ENCODE measurements at places on chromosomes 3 and 15. TPM values are rescaled to one million over a fixed set of nuclear protein-coding genes. Genes with fewer than 3 reads are reported as not detected.

Gene HTR3E
- total RNA-seq, result not detected

Gene CATSPER2
- total RNA-seq, result 6.7 TPM

Gene LMAN1L
- total RNA-seq, result not detected

Gene HTR3C
- total RNA-seq, result not detected

Gene NCK1
- 46.8 TPM for total RNA-seq
